ENCODE measurements at places on chromosomes 11 and 22. TPM values are rescaled to one million over a fixed set of nuclear protein-coding genes. Genes with fewer than 3 reads are reported as not detected.

The SERPING1 gene
- 77.0 TPM for total RNA-seq

- no peak for DNase-seq
Observed at GRCh38 chr11:66727282-66728037, 1.6 kb downstream of the SPTBN2 start.

The ACR gene
- not detected for total RNA-seq

The THRSP gene
- not detected for total RNA-seq

The EIF3L gene
- total RNA-seq = 181 TPM

DNA sequence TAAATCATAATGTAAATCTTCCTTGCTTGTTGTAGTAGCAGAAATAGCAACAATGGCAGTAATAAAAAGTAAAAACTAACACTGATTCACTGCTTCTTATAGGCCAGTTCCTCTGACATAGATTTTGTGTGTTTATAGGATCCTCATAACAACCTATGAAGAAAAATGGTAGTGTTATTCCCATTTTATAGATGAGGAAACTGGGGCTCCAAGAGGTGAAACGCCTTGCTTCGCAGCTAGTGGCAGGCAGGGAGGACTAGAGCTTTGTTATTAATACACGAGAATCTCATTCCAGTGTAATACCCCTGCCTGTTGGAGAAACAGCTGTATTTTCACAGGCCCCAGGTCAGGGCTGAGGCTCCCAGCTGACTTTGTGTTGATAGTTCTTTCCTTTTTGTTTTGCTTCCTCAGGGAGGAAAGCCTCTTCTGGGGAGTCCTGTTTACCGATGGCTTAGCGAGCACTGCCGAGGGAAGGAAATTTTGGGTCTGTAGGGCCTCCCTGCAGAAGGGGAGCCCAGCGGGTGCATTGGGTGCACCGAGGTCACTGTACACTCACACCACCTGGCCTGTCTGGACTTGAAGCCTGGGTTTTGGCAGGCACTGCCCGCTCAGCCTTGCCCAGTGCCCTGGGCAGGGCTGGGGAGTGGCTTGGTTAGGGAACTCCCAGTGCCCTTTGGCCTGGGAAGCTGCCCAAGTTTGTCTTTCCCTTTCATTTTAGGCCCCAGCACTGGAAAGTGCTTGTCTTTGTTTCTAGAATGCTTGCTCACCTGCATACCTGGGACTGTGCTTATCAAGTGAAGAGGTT is 13.5 kb downstream of the KIAA1671 start:
- DNase-seq = no peak

All from fibroblast of the aortic adventitia (primary cell).